ENCODE measurements at places on chromosomes 12 and 14.

DNA sequence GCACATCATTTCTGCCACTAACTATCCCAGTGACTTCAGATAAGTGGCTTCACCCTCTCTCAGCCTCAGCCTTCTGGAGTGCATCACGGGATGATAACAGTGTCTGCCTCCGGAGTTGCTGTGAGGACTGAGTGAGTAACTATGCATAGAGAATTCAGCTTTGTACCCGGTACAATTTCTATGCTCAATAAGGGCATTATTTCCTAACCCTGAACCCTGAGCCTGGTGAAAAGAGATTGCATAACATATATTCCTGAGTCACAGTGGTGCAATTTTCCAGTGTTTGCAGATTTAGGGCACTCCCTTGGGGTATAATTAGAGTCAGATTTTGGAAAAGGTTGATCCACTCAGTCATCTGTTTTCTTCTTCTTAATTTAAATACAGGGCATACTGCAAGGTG, 181.1 kb downstream of the PTPN11 start:
- DNase-seq, result no peak

DNA sequence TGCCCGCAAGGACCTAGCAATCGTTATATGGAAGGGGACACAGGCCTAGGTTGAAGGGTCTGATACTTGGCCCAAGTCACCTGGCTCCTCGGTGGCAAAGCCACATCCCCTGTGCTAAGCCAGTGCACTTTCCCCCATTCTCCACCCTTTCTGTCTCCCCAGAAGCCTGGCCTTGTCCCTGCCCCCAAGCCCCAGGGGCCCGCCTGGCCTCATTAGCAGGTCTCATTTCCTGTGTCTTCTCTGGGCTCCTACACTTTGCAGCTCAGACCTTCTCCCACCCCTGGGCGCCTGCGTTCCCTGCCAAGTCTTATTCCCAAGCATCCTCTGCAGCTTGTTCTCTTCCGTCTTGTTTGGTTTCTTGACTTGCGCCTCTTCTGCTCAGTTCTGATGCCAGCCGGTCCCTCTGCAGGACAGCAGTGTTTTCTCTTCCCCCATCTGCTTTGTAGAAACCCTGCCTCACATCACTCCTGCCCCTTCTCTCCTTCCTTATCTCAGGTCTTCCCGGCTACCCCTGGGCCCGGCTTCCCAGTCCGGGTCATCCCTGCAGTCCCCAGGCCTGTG, 66.7 kb downstream of the SLC24A4 start:
- no peak for DNase-seq

- no peak for DNase-seq
Measured at GRCh38 chr14:97230051-97230450, 432.9 kb downstream of the VRK1 start.

DNA sequence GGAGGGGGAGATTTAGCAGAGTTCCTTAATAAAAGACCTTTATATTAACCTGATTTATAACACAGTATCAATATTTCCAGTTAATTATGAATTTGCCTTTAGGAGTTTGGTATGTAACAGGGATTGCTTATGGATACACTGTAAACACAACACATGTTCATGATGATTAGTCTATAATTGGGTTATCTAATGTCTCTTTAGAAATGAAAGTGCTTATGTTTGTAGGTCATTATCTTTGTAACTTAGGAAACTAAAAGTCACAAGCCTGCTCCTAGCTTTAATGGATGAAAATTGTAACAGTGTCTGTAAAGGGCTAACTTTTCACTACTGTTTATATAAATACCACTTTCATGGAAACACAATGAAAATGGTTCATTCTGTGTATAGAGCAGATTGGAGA, 9.4 kb downstream of the PDE3A start:
- no peak for DNase-seq

- no peak for DNase-seq
Measured at GRCh38 chr12:46722394-46723185, 103.2 kb downstream of the SLC38A4 start.

DNA sequence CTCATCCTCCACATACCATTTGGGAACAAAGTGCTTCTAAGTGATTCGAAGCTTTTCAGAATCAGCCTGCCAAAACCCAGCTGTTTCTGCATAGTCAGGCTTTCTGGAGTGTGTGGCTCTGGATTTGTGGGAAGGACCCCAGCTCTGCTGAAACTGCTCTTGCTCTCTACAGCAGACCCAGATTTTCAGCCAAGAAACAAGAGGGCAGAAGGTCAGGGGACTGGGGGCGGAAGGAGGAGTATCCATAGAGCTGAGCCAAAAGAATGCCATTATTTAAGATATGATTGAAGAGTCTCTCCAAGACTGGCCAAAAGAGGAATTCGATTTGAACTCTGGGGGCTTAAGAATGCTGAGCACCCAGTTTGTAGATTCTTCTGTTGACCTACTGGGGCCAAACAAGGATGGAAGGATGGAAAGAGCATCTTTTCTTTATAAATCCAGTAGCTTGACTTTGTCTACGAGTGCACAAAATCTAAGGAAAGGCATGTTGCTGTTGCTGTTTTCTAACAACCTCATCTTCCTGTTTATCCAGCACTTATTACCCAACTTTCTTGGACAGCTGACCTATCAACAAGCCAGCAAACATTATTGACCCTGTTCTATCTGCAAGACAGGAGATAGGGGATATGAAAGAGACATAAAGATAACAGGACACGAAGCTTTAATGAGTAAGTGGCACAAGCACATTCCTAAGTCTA, 29.2 kb downstream of the FBLN5 start:
- DNase-seq, result no peak

GRCh38 chr12:27868139-27868538, 88.1 kb upstream of the MANSC4 start:
- no peak for DNase-seq

DNA sequence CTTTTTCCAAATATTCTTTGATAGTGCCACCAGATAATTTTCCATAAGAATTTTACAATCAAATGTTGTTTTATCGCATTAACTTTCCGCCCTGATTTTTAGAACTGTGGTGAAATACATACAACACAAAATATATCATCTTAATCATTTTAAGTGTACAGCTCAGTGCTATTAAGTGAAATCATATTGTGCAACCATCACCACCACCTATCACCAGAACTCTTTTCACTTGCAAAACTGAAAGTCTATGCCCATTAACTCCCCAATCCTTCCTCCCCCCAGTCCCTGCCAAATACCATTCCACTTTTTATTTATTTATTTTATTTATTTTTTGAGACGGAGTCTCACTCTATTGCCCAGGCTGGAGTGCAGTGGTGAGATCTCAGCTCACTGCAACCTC, 36.6 kb downstream of the CDKL1 start:
- DNase-seq, result no peak

- DNase-seq, result no peak
Measured at GRCh38 chr12:51954561-51955361, 3.3 kb downstream of the ACVR1B start.

- DNase-seq, result peak; percentile 38
Measured at GRCh38 chr14:88411039-88411438, 25.6 kb downstream of the SPATA7 start.

DNA sequence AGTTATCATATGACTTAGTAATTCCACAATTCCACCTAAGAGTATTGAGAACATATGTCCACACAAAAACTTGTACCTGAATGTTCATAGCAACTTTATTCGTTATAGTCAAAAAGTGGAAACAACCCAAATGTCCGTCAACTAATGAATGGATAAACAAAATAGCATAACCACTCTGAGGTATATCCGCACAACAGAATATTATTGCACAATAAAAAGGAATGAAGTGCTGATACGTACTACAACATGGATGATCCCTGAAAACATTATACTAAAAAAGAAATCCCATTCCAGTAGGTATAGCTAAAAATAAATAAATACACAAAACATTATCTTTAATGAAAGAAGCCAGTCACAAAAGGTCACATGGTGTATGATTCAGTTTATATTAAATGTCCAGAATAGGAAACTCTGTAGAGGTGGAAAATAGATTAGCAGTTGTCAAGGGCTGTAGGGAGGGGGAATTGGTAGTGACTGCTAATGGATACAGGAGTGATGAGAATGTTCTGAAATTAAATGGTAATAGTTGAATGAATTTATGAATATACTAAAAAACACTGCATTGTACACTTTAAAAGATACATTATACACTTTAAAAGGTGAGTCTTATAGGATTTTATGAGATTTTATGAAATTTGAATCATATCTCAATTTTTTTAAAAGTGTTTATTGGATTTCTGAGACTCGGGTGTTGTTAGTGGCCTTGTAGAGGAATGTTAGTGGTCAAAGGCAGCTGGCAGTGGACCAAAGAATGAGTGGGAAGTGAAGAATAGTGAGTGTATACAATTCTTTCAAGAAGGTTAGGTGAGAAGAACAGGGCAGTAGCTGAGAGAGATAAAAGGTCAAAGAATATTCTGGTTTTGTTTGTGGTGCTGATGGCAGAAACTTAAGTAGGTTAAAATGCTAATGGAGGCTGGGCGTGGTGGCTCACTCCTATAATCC, 36.3 kb upstream of the BAZ1A start:
- no peak for DNase-seq

GRCh38 chr14:89531661-89532335, 114.8 kb upstream of the FOXN3 start:
- DNase-seq, result no peak

- DNase-seq, result no peak
Measured at GRCh38 chr14:52380294-52380693, 66.2 kb downstream of the PTGER2 start.

DNA sequence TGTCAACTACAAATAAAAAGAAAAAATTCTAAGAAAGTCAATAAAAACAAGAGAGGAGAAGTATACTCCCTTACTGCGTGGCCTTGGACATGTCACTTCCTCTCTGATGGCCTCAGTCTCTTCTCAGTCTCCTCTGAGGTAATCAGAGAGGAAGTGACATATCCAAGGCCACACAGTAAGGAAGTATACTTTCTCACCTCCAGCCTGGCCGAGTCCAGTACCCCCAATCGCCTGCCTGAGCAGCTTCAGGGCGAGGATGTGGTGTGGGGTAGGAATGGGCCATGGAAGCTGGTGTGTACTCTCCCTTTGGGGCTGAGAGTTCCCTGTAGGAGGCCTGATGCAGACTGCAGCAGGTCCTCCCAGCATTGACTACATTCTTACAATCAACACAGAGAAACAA, 15.8 kb downstream of the VDR start:
- peak; percentile 68 for DNase-seq

DNA sequence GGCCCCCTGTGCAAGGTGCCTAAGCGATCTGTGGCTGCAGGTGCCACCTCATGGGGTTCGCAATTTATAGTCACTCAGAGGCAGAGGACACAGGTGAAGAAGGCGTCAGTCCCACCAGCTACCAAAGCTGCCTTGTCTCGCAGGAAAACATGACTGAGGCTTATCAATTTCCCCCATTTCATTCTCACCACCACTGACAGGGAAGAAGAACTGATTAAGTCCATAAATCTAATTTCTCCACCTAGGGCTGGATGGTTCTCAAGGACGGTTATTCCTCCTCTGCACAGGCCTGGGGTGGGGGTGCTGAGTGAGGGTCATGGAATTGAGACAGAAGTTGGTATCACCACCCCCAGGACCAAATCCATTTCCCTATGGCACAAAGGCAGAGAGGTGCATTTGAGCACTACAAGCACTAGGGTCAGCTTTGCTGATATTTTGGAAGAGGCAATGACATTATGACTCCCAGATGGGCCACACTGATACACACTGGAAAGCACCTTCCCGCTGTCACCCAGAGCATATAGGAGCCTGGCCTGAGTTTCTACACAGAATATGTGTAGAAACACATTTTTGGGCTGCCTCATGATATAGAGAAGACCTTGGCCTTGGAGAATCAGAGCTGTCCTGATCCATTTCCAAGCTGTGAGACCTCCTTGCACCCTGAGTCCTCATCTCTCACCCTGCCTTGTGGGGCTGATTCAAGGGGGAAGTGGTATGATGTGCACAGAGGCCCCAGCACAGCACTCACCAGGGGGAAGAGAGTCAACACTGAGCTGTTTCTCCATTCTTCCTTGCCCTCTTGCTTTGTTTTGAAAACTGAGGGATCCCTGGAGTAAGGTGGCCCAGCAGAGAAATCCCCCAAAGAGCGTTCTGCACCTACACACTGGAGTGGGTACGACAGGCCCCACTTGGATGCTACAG, 59.4 kb downstream of the PITPNM2 start:
- DNase-seq, result no peak

DNA sequence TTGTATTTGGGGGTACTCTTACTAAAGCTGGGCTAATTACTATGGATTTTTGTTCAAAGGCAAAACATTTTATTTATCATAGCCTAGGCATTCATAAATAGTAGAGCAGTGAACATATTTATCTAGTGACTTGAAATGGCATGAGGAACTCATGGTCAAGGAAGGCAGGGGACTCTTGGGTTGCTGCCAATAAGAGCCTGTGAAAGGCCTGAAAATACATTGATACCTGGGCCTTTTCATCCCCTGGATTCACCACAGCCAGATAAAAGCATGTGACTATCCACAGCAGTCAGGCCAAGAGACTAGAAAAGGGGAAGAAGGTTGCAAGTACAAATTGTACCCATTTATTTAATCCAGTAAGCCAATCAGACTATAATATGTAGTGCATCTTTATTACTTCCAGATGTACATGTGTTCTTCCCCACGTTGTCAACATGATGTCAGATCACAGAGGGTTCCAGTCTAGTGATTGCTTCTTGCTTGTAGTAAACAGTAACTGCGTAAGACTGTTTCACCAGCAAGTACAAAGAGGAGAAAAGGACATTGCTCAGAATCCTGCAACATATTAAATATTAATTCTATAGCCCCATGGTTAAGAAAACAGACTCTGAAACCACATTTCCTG, 409.7 kb downstream of the NOVA1 start:
- DNase-seq, result no peak

DNA sequence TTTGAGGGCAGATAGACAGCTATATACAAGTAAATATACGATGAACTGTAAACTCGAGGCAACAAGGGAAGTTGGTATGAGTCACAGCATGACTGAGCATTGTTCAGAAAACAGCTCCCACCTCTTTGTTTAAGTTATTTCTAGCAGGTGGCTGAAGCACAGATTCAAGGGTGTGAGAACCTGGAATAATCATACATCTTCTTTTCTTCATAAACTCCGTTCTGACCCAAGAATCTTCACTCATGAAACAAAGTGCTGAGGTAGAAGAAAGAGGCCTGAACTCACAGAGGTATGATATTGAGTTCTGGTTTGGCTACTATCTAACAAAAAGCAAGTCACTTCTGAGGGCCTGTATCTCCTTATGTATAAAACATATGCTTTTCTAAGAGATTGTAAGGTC, 364.1 kb upstream of the KITLG start:
- no peak for DNase-seq

- peak; percentile 65 for DNase-seq
Measured at GRCh38 chr12:8644345-8645248, 18.0 kb downstream of the MFAP5 start.

DNA sequence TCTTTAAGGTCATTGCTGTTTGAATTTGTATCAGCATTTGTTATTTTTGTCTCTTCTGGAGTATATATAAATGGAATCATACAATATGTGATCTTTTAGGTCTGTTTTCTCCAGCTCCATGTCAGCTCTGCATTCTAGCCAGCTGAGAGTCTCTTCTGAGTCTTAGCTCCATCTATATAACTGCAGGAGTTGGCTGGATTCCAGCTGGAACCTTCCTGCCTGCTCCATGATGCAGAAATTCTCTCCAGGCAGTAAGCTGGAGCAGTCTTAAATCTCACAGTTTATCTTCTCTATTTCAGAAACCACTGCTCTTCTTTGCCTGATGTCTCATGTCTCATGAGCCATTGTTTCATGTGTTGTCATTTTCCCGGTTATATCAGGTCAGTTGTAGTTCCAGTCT, 827.6 kb downstream of the NRXN3 start:
- DNase-seq, result no peak

GRCh38 chr12:100317371-100317770, 39.5 kb upstream of the SLC17A8 start:
- DNase-seq, result no peak

- no peak for DNase-seq
Measured at GRCh38 chr12:124338448-124338847, 43.6 kb downstream of the RFLNA start.
